ENCODE measurements at places on chromosomes 1 and 21. TPM values are rescaled to one million over a fixed set of nuclear protein-coding genes. Genes with fewer than 3 reads are reported as not detected.

The NOTCH2 gene
- total RNA-seq, result 65.2 TPM

The RIMKLA gene
- total RNA-seq, result 0.11 TPM

The AQP10 gene
- not detected for total RNA-seq

DNA sequence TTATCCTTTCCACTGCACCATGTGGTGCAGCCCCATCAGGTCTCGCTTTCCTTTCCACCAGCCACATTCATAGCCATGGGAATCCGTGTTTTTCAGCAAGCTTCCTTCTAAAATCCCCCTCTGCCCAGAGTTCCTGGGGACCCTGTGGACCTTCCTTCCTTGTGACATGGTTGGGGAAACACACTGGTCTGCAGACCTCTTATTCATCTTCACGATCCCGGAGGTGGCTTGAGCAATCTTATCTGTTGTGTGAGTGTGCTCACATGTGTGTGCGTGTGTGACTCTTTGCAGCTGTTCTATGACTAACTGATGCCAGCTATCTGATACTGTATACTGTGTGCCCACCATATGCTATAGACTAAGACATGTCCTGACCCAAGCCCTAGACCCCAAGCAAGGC, 15.6 kb upstream of the IL10 start:
- no peak overlapping the region for H3K4me3 ChIP-seq
- DNase-seq, result no peak
- peaks cover 87% of the 10 kb centered on the region for H3K4me1 ChIP-seq
- H3K27ac ChIP-seq, result no peak overlapping the region
- H3K36me3 ChIP-seq, result no peaks in the 10 kb centered on the region
- H3K27me3 ChIP-seq, result no peaks in the 10 kb centered on the region

DNA sequence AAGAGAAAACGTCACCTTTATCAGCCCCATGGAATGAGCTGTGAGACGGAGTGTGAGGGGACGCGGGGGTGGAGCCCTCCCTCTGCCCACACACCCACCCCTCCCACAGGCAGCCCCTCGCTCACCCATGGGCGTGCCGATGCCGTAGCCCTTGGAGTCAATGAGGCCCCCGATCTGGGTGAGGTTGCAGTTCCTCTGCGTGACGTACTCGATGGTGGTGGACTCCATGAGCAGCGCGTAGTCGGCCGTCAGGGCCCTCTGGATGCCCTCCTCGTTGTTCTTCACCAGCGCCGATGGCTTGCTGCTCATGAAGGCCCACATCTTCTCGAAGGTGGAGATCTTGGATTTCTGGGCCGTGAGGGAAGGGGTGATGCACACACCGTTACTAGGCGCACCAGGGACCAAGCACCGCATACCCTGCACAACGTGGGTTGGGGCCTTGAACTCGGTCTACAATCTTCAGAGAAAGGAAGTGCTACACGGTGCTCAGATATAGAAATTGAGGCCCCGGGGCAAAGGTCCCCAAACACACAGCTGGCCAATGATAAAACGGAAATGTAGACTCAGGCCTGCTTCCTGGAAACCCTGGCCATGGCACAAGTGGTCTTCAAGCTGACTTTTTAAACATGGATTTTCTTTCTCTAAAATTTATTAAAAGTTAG, 228.2 kb downstream of the GRIK3 start:
- H3K4me3 ChIP-seq, result no peak overlapping the region
- no peaks in the 10 kb centered on the region for H3K36me3 ChIP-seq
- no peak for DNase-seq
- no peaks in the 10 kb centered on the region for H3K4me1 ChIP-seq

All from naive thymus-derived CD8-positive, alpha-beta T cell (primary cell).